ENCODE measurements at places on chromosomes 12 and 14.
A peak's percentile ranks its signal among the peaks of the same experiment; 100 is the strongest.

DNA sequence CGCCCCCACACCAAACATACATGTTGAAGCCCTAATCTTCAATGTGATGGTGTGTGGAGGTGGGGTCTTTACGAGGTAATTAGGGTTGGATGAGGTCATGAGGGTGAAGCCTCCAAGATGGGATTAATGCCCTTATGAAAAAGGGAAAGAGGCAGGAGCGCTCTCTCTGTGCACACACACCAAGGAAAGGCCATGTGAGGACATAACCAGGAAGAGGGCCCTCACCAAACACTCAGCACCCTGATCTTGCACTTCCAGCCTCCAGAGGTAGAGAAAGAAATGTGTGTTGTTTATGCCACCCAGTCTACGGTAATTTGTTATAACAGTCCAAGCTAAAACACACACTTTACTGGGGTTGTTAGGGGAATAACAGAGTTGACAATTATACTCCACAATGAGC lies 14.6 kb upstream of the PITPNM2 start:
- DNase-seq = no peak

DNA sequence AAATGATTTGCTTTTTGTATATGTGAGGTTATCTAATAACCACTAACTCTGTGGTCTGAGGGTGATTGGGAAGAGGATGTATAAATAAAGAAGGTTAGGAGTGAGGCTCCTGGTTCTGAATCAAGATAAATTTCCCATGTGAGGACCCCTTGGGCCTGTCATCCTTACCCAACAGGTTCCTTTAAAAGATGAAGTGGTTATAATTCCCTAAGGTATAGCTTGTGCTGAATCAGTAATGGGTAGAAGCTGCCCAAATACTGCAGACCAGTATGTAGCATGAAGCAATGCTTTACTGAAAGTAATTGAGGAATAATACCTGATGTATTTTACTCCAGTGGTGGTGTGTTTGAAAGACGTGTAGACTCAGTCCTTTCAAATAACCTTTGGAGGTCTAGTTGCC lies 8.7 kb downstream of the EID3 start:
- DNase-seq = no peak

DNA sequence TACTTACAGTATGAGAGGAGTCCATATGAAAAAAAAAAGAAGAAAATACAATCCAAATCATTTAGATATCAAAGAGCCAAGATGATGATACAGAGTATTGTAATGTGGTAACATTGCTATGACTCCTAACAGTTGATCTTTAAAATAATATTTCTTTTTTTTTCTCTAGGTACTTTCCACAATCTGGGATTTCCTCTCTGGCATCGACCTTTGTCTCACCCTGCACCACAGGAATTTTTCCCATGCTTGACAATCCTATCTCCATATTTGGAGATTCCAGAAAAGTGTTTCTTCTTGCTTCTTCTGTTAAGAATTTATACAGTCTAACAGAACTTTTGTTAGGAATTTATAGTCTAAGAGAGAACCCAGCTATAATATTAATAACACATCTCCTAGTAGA lies 184.4 kb downstream of the ITPR2 start:
- DNase-seq = no peak

GRCh38 chr14:54278665-54279295 lies 118.0 kb upstream of the CDKN3 start:
- no peak for DNase-seq

- no peak for DNase-seq
Observed at GRCh38 chr12:71442567-71442931, 3.0 kb downstream of the LGR5 start.

DNA sequence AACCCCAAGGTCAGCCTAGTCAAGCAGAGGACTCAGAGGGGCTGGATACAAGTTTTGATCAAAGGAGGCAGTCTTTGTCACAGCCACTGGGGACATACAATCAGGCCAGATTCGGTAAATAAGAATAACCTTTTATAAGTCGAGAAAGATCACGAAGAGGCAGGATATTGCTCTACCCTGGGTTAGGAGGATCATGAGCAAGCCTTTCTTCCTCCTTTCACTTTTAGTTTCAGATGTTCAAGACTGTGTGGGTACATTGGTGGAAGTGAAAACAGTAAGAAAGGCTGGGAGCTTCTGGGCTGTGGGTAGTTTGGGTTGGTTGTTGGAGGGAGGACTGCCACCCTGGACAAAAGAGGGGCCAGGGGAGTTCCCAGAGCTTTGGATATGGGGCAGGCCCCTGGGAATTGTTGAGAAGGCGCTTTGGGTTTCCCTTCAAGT lies 127.7 kb downstream of the SNAPC1 start:
- DNase-seq = peak; percentile 64

GRCh38 chr12:65602610-65603295 lies 221.5 kb upstream of the HMGA2 start:
- DNase-seq = peak; percentile 57

DNA sequence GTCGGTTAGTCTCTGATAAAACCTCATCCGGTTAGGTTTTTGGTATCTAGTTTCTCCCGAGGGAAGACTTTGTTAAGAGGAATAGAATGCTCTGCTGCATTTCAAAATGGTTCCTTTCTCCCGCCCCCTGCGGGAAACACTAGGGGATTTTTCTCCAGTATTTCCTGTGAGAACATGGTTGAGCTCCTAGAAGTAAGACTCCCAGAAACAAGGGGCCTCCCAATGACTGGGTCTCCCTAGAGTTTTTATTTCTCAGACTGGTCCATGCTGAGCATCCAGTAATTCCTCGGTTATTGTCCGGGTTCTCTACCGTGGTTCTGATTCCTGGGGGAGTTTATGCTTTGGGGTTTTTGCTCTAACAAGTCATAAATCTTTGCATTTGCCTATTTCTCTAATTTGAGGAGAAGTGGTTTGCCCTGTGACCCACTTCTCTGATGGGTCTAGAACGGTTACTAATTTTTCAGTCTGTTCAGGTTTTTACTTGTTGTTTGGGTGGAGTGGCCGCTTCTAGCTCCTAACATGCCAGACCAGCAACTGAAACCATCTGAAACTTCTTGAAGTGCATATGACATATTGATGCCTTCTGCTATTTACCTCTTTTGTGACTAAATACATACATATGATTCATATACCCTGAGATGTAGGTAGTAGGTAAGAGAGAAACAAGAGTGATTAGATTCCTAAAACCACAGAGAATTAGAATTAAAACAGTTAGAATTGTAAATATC lies 25.1 kb downstream of the TESPA1 start:
- DNase-seq = no peak

DNA sequence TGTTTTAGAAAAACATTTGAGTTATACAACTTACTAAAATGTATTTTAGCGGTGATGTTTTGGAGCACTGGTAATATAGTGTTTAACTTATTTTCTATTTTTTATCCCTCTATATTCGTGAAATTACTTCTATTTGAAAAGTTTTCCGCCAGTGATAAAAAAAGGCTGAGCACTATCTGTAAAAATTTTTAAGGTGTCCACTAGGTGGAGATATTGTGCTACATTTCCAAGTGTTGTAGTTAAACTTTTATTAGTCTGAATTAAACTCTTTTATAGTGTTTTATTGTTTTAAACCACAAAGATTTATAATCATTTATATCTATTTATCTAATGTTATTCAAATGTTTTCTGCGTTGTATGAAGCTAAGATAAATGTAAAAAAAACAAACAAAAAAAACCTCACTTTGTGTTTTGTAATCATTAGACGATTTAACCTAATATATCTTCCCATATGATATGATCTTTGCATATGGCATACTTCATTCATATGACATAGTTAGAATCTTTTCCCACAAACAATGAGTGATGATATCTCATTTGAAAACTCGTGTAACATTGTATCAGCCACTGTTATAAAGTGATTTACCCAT lies 11.8 kb downstream of the ALG10B start:
- DNase-seq = peak; percentile 36

Data from activated CD4-positive, alpha-beta T cell treated with anti-CD3 and anti-CD28 coated beads, Interleukin-2, Interleukin-4, amounts not matched to agents 100 ng/mL and 50 ng/mL, durations not matched to agents 16 hours and 8 hours (primary cell).